ENCODE measurements at places on chromosomes 12 and 14.

- peak; percentile 67 for DNase-seq
These were observed at the start of gene SYNE2 for GRCh38 chr14:63852817-63853731. Gene SYNE2 (plus strand): TSS chr14:63853004. CDS start chr14:63909149, 56,145 bp downstream.

DNA sequence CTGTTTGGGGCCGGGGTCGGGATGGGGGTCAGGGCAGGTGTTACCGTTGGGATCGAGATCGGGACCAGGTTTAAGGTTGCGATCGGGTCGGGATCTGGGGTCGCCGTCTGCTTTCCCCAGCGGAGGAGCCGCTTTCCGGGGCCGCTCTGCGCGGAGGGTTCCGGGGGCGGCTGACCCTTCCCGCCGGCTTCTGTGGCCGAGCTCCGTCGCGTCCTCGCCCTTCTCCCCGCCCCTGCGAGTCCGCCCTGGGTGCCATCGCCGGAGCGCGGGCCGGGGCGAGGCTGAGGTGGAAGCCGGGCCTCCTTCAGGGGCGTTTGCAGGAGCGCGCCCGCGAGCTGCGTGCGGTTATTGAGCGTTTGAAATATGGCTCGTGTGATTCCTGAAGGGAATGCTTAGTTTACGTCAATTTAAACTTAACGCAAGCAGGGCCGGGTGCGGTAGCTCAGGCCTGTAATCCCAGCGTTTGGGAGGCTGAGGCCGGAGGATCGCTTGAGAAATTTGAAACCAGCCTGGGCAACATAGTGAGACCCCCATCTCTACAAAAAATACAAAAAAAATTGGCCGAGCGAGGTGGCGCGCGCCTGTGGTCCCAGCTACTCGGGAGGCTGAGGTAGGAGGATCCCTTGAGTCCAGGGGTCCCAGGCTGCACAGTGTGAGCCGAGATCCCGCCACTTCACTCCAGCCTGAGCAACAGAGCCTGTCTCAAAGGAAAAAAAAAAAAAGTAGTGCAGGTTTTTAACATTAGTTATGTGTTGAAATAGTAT lies 620 bp downstream of the PGAM5 start:
- DNase-seq, result no peak

- DNase-seq, result no peak
These were observed 128.5 kb downstream of the SLC15A5 start for GRCh38 chr12:16148938-16149337.

GRCh38 chr12:106248312-106248845 lies 559 bp upstream of the CKAP4 start:
- no peak for DNase-seq

- no peak for DNase-seq
These were observed 104.5 kb upstream of the MED13L start for GRCh38 chr12:116381744-116382685.

DNA sequence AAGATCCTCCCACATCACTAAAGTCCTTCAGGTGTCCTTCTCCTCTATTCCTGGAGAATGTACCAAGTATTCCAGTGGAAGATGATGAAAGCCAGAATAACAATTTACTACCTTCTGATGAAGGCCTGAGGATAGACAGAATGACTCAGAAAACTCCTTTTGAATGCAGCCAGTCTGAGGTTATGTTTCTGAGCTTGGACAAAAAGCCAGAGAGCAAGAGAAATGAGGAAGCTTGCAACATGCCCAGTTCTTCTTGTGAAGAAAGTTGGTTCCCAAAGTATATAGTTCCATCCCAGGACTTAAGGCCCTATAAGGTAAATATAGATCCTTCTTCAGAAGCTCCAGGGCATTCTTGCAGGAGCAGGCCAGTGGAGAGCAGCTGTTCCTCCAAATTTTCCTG lies 54.6 kb upstream of the HELB start:
- DNase-seq, result no peak

GRCh38 chr12:47867495-47867941 lies 37.3 kb downstream of the VDR start:
- no peak for DNase-seq

GRCh38 chr12:49979791-49980190 lies 7.0 kb downstream of the AQP6 start:
- no peak for DNase-seq

DNA sequence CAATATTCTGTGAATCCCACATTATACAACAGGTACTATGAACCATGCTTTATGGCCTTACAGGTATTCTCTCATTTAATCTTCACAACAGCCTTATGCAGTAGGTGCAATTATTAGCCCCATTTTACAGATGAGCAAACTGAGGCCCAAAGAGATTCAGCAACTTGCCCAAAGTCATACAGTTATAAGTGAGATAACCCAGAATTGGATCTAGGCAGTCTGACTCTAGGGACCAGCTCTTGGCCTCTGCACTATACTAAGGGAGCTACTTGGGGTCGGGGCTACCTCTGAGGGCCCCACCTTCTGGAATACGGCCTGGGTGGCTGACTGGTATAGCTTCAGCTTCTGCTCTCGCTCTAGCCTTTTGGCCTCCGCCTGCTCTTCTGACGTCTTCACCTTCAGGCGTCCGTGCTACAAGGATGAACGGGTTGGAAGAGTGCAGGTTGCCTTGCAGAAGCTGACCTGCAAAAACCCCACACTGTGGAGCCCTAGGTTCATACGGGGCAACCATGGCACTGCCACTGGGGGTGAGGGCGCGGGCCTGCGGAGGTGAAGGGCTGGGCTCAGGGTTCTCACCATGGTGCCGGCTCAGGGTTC lies 762 bp downstream of the RABGGTA start:
- no peak for DNase-seq

- DNase-seq, result no peak
These were observed 95.3 kb downstream of the FGD4 start for GRCh38 chr12:32494656-32495055.

GRCh38 chr12:8771072-8771471 lies 51.3 kb upstream of the A2ML1 start:
- DNase-seq, result no peak

- DNase-seq, result no peak
These were observed 21.8 kb downstream of the AHNAK2 start for GRCh38 chr14:104956290-104956890.

All from stimulated activated CD8-positive, alpha-beta memory T cell treated with anti-CD3 and anti-CD28 coated beads, Interleukin-12 subunit alpha, Interleukin-12 subunit beta, amount 100 ng/mL, for 1 hour (primary cell).